ENCODE measurements at places on chromosomes 12 and 14. TPM values are rescaled to one million over a fixed set of nuclear protein-coding genes. Genes with fewer than 3 reads are reported as not detected.

Gene COL2A1
- not detected for total RNA-seq

DNA sequence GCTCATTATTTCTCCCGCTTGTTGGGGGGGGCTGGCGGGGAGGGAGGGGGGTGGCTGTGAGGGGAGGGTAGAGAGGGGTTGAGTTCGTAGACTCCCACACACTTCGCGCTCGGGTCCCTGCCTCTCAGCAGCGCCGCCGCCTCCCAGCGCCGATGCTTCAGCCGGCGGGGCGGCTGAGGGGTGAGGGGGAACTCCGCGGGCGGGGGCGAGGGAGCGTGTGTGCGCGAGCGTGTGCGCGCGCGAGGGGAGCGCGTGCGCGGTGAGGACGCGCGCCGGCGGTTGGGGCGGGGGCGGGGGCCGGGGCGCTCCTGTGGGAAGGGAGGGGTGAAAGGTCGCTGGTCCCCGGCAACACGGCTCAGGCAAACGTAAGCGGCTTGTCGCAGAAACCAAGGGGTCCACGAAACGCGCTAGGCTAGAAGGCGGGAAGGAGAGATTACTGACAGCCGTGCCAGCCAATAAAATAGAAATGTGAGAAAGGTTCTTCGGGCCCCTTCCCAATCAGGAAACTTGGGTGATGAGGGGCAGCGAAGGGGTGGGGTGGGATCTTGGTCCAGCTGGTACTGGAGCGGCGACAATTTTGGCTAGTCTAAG lies 343 bp upstream of the NOVA1 start:
- peaks cover 17% of the 10 kb centered on the region for H3K4me1 ChIP-seq
- H3K27ac ChIP-seq: peak overlapping the region; percentile 92
- H3K4me3 ChIP-seq: peak overlapping the region; percentile 75
- DNase-seq: peak; percentile 90

- no peaks in the 10 kb centered on the region for H3K36me3 ChIP-seq
- peaks cover 3% of the 10 kb centered on the region for H3K27me3 ChIP-seq
- no peak overlapping the region for H3K27ac ChIP-seq
- H3K4me1 ChIP-seq: no peaks in the 10 kb centered on the region
- DNase-seq: peak; percentile 14
Observed at GRCh38 chr12:2633825-2634200, 161.0 kb upstream of the FKBP4 start.

- no peak for DNase-seq
- no peak overlapping the region for H3K4me3 ChIP-seq
- H3K36me3 ChIP-seq: no peaks in the 10 kb centered on the region
Observed at GRCh38 chr12:75995691-75996090, 35.9 kb downstream of the PHLDA1 start.

Data from suprapubic skin (tissue), 4 donors.